ENCODE measurements at places on chromosomes 5 and 9. TPM values are rescaled to one million over a fixed set of nuclear protein-coding genes. Genes with fewer than 3 reads are reported as not detected.

GRCh38 chr9:37995961-37996818 lies 72.8 kb downstream of the SHB start:
- DNase-seq = no peak

Gene IFNB1
- not detected for polyA plus RNA-seq

Gene AFAP1L1
- 17.5 TPM for polyA plus RNA-seq

GRCh38 chr5:120532835-120533234 lies 68.7 kb downstream of the PRR16 start:
- no peak for DNase-seq

DNA sequence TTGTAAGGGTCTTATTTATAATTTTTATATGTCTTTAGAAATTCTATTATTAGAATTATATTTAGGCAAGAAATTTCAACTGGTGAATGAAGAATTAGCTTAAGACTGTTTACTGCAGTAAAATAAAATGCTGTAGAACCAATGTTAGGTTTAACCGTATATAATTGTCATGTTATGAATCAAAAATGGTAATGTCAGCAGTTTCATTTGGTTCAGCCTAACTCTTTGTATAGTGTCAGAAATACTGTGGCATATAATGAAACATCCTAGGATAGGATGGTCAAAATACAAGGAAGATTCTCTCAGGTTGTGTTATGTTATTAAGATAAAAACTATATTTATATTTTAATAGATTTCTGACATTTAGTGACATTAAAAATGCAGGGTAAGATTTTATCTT lies 64.4 kb upstream of the EIF4EBP3 start:
- no peak for DNase-seq

Gene PCDHGB3
- 2.5 TPM for polyA plus RNA-seq

Gene CDC25C
- polyA plus RNA-seq = 7.2 TPM

GRCh38 chr5:123119334-123119986 lies 30.4 kb downstream of the PRDM6 start:
- no peak for DNase-seq

DNA sequence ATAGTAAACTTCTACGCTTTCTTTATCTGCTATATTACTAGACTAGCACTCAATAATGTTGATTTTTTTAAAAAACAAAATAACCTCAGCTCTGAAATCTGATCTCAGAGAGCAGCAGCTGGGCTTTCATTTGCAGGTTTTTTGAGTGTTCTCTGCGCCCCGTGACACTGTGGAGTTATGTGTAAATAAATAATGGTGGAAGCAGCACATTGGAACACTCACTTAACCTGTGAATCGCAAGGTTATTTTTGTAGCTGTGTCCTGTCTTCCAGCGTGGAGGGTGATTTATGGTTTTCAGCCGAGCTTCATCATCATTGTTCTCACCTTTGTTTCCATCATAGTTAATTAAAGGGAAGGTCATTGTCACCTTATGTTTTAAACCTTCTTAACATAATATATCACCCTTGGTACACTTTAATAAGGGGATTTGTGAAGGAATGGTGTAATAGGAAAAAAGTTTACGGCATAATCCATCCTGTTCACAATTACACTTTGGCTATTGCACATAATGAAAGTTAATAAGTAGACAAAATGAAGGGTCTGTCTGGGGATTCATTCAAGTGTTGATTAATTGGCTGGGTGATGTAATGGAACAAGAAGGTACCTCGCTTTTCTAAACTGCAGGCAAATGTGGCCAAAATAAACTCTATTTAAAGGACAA lies 493.3 kb upstream of the ADAMTS16 start:
- no peak for DNase-seq

GRCh38 chr5:127536687-127537086 lies 19.2 kb downstream of the PRRC1 start:
- DNase-seq = no peak

GRCh38 chr5:44842496-44843282 lies 33.9 kb downstream of the MRPS30 start:
- no peak for DNase-seq

Gene GZMA
- polyA plus RNA-seq = 0.27 TPM

DNA sequence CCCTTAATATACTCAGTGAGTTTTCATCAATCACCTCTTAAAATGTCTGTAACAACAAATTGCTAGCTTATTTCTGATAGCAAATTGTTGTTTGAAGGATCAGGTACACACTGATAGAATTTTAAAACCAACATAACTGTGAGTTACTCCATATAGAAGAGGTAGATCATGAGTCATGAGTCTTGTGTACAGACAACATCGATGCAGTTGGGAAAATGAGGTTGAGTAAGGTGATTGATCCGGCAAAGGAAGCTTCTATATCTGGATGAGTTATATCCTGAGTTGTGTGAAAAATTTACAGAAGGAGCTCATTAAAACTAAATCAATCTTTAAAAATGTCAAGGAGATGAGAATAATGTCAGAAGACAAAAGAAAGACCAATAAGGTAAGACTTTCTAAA lies 604.6 kb upstream of the RGMB start:
- no peak for DNase-seq

GRCh38 chr5:172801179-172801671 lies 30.2 kb upstream of the DUSP1 start:
- DNase-seq = no peak

DNA sequence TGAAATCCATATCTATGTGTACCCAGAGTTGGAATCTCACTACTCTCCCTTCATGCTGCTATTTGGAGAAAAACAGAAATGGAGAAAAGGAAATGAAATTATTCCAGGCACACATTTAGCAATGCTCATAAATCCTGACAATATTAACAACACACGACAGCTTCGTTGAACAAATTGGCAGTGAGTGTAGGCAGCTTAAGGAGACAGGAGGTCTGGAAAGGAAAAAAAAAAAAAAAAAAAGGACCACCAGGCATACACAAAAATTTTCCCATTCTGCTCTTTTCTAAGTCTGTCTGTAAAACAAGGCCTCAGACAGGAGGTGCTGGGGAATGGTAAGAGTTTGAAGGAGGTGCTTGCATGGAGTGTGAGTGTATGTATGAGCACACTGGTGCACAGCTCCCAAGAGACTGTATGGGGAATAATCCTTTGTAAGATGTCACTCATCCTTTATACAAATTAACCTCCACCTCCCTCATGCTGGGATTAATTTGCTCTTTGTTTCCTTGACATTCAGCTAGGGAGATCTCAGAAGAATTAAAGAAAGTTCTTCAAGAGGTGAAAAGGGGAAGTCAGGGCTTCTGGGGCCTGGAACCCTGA lies 78.9 kb downstream of the ASTN2 start:
- no peak for DNase-seq

Gene NR3C1
- polyA plus RNA-seq = 36.2 TPM

DNA sequence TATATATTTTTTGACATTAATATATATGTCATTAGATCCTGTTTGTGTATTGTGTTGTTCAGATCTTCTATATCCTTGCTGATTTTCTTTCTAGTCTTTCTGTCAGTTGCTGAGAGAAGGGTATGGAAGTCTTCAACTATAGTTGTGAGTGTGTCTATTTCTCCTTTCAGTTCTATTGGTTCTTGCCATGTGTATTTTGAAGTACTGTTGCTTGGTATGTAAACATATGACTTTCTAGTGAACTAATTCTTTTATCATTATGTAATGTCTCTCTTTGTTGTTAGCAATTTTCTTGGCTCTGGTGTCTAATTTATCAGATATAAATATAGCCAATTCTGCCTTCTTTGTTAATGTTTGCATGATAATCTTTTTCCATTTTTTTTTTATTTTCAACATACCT lies 84.3 kb upstream of the CAST start:
- no peak for DNase-seq

All from left renal cortex interstitium (tissue), 4 donors.